ENCODE measurements at places on chromosomes 12 and 14.

DNA sequence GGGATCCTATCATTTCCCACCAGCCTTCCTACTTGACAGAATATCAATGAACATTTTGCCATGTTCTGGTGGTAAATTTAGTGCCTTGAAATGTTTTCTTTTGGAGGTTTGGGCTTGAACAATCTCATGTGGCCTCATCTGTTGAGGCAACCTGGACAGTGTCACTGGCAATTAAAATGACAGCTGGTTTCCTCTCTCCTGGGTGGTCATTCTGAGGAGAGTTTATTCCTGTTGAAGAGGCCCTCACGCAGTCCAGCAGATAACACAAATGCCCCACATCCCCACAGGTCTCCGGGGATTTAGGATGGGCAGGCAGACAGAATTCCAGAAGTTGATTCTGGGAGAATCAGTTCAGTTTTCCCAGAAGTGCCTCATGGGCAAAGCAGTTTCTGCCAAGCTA is 41.9 kb downstream of the MMAB start:
- DNase-seq = no peak

DNA sequence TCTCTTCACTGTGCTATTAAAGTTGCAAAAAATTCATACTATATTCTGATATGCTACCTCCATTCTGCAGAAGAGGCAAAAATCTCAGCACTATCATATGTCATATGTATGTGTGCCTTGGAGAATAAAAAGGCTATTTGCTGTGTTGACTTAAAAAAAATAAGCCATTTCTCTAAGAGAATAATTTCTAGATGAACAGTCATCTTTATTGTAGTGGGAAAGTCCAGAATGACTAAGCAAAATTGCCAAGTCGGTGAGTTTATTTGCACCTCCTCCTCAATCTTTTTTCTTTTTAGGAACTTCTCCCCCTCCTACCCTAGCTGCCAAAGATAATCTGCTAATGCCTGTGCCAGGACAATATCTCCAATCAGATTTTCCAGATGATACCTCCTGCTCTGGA is 353.8 kb upstream of the FAR2 start:
- no peak for DNase-seq

- no peak for DNase-seq
Observed at GRCh38 chr12:59298296-59298695, 297.5 kb upstream of the SLC16A7 start.

DNA sequence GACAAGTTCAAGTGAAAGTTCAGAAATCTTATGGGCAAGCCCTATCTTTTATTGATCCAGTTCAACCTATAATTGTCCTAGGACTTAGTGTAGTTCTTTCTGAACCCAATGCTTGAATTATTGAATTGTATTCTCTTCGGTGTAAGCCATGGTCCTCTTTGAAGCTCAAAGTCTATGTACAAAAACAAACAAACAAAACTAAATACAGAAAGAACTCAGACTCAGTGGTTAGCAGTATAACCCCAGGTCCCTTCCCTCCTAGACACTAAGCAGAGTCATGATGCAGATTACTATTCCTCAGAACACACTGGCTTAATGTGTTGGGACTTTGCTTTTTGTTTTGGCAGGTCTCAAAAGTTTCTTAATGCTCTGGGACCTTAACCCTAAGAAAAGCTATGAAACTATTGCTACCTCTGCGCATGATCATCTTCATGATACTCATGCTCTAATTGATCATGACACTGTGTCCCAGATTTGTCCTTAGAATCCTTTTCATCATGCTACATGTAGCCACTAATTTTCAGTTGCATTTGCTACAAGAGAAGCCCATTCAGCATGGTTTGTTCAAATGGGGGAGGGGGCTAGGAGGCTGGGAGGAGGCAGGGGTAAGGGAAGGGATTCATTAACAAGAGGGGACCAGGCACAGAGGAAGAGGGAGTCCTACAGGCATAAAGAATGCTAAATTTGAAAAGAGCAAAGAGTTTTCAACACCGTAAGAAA is 35.1 kb upstream of the NAA30 start:
- DNase-seq = no peak

DNA sequence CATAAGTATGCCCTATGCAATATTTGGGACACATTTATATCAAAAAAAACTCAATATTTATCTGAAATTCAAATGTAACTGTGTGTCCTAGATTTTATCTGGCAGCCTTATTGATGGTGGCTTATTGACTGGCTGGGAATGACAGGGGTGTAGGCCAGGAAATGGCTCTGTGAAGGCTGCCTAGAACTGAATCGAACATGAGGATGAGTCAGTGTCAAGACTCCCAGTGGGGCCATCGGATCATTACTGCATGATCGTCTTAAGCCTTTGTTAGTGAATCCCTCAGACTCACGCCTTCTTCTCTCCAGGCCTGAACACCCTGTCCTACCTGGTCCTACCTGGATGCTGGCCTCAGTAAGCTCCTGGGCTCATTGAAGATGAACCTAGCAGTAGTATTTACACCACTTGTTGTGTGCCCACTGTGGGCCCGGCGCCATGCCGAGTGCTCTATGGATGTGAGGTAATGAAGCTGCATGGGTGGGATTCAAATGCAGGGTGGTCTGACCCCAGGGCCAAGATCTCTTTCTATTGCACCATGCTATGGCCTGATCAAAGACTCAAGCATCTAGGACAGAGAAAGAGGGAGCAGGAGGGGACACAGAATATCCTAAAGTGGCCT is 21.0 kb upstream of the FAIM2 start:
- DNase-seq = no peak

- DNase-seq = no peak
Observed at GRCh38 chr12:46188170-46188569, 80.7 kb downstream of the SLC38A1 start.

GRCh38 chr12:86712425-86712843 is 456.2 kb upstream of the MGAT4C start:
- DNase-seq = no peak

GRCh38 chr12:33253178-33253577 is 186.4 kb downstream of the SYT10 start:
- no peak for DNase-seq

DNA sequence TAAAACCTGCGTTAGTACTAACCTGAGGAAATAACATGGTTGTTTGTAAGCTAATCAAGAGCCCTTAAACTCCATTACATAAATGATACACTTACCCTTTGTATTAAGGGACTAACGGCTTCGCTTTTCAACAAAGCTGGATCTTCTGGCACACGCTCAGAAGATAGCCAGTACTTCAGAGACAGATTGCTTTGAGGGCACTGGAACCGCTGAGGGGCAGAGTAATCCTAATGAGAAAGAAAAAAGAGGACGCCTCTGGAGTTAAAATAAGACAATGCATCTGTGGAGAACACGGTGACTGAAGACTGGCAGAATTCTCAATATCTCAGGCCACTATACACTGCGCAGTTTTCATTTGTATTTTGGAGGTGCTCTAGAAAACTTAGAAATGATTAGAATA is 1.5 kb upstream of the KTN1 start:
- no peak for DNase-seq

DNA sequence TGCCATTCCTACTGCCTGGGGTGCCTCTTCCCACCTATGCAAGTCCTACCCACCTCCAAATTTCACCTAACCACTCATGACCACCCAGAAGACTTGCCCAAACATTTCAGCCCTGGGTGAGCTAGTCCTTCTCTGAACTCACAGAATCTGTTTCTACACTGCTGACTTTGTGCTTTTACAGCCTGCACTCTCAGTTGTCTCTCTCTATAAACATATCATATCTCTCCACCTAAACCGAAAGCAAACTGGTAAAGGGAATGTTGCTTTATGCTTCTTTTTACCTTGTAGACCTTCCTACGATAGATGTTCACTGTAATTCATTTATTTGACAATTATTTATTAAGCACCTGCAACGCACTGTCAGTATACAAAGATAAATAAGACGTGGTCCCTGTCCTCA is 38.1 kb upstream of the RNASE3 start:
- DNase-seq = no peak

GRCh38 chr12:104136577-104136976 is 1.4 kb downstream of the NFYB start:
- DNase-seq = no peak

- no peak for DNase-seq
Observed at GRCh38 chr12:32671930-32672780, 6.9 kb upstream of the DNM1L start.

- no peak for DNase-seq
Observed at GRCh38 chr12:12191008-12191407, 75.8 kb downstream of the LRP6 start.

- DNase-seq = no peak
Observed at GRCh38 chr12:29104516-29104915, 44.6 kb upstream of the FAR2 start.

DNA sequence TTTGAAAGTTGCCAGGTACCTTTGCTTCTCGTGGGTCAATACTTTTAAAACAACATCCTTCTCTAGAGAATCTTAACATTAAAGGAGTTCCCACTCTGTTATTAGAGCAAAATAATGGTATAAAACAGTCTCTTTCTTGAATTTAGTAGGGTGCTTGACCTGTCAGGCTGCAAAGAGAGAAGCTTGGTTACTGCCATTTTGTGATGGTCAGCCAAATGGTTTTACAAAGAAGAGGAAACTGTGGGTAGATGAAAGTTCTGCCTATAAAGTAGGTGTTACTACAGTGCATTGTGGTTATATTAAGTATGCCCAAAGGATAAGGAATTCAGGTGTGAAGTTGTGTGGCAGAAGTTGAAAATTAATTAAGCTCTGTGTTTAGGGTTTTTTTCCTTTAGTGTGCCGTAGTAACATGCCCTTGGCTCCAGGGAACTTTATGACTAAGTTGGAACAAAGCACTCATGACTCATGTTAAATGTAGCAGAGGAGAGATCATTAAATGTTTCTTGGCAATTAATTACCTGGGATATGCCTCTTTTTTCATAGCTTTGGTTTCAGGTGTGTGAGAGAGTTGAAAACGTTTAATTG is 354.0 kb upstream of the KITLG start:
- DNase-seq = no peak

DNA sequence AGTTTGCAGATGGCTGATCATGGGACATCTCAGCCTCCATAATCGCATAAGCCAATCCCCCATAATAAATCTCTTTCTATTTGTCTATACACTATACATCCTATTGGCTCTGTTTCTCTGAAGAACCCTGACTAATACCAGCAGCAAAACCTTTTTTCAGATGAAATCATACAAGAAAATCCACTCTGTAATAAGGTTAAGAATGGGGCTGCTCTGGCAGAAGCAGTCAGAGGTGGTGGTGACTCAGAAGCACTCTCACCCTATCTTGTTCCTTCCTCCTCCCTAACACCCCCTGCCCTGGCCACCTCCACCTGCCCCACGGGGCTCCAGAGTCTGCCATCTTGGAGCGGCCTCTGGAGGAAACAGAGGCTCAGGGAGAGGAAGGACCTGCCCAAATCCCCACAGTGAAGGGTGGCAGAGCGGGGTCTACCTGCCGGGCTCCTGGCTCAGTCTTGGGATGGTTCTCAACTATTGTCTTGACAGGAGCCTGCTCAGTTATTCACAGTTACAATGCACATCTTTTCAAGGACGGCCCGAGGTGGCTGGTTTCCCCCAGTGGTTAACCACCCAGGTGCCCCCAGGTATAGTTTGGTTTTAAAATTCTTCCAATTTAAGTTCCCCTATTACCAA is 109.3 kb upstream of the EVL start:
- DNase-seq = no peak

GRCh38 chr12:2739832-2740641 is 54.7 kb upstream of the FKBP4 start:
- no peak for DNase-seq

DNA sequence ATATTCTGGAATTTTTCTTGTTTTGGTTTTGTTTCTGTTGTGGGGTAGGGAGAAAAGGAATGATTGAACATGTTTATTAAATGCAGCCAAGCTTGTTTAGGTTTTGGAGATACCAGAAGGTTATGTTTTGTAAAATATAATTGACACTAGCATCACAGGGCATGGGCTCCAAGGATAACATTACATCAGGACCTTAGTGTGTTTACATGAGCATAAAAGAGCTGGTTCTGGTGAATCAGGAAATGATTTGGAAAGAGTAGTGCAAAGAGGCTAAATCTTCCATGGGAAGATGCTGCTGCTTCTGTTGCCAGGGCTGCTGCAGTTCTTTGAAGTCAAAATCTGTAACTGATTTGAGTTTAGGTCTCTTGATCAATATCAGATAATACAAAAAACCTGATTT is 118.7 kb downstream of the ETNK1 start:
- no peak for DNase-seq

DNA sequence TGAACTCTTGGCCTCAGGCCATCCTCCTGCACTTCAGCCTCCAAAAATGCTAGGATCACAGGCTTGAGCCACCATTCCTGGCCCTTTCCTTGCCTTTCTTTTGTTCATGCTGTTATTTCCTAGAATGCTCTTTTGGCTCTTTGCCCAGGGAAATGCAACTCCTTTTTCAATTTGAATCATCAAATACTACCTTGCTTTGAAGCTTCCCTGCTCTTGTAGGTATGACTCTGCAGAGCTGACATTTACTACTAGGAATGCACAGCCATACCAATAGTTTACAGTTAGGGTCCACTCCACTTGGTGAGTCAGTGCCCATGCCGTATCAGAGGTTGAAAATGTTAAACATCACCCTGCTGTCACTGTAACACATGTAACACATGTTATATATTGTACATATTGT is 107.0 kb upstream of the CRY1 start:
- no peak for DNase-seq

DNA sequence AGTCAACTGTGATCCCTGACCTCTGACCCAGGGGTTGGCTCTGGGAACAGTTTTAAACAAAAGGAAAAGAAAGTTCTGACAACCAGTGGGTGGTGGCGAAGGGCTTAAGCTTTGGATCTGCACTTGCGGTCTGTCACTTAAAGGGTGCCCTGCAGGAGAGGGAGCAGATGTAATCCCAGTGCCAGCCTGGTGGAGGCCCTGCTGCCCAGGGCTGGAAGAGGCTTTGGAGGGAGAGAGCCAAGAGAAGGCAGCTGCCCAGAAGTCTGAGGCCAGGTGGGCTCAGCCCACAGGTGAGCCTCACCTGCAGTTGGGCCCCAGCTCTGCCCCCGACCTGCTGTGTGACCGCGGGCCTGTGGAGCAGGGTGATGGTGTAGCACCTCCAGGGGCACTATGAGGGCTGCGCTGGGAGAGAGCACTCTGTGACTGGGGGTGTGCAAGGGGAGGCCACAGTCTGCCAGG is 19.1 kb downstream of the SH2B3 start:
- no peak for DNase-seq

DNA sequence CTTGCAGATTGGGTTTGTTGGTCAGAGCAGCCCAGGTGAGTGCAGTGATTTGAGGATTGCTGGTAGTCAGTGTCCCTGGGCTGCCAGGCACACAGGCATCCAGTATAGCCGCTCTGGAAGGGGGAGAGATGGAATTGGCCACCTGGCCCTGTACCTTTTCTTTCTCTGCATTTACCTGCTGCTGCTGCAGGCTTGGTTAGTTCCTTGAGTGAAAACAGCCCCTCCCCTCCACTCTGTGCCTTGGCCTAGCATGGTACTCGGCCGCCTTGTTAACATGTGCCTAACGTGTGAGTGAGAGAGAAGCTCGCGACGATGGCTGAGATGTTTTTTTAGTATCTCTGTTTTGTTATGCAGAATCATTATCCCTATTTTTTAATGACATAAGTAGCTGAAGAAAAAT is 49.3 kb upstream of the AMN start:
- DNase-seq = no peak

- DNase-seq = no peak
Observed at GRCh38 chr12:90112666-90113065, 404.0 kb upstream of the ATP2B1 start.

GRCh38 chr14:41868396-41868795 is 261.7 kb downstream of the LRFN5 start:
- DNase-seq = no peak

- no peak for DNase-seq
Observed at GRCh38 chr12:64760808-64761573, 1.8 kb upstream of the GNS start.
